Sigmoid colon (tissue), 7 donors: ENCODE measurements at places on chromosomes 7 and 10. TPM values are rescaled to one million over a fixed set of nuclear protein-coding genes. Genes with fewer than 3 reads are reported as not detected.

RARRES2 gene
- 433 TPM for total RNA-seq

CYP2C8 gene
- total RNA-seq: not detected

- no peaks in the 10 kb centered on the region for H3K36me3 ChIP-seq
- H3K27me3 ChIP-seq: peaks cover 6% of the 10 kb centered on the region
- no peak for DNase-seq
- no peak overlapping the region for H3K4me3 ChIP-seq
- no peak overlapping the region for H3K27ac ChIP-seq
Observed at GRCh38 chr10:132168571-132169030, 18.1 kb upstream of the DPYSL4 start.

- no peaks in the 10 kb centered on the region for H3K27me3 ChIP-seq
- no peak overlapping the region for H3K4me3 ChIP-seq
- no peak overlapping the region for H3K27ac ChIP-seq
- no peaks in the 10 kb centered on the region for H3K36me3 ChIP-seq
- no peaks in the 10 kb centered on the region for H3K4me1 ChIP-seq
Observed at GRCh38 chr7:83851551-83851950, 202.6 kb upstream of the SEMA3E start.

GRCh38 chr10:86850481-86850880, 94.1 kb downstream of the BMPR1A start:
- H3K27me3 ChIP-seq: no peaks in the 10 kb centered on the region
- H3K27ac ChIP-seq: no peak overlapping the region
- H3K36me3 ChIP-seq: no peaks in the 10 kb centered on the region
- no peak overlapping the region for H3K4me3 ChIP-seq

DNA sequence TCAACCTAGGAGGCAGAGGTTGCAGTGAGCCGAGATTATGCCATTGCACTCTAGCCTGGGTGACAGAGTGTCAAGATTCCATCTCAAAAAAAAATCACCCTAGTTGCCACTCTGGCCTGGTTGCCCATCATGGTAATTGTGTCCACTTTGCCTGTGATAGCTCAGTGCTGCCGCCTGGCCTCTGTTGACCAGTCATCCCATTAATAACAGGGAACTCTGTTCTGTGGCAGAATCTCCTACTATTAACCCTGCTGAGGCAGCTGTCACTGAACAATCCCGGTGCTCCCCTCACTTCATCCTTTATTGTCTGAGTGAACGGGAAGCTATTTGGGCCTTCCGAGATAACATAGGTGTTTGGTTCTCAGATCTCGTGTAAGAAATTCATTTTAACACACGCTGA, 14.6 kb downstream of the ZNF3 start:
- H3K27ac ChIP-seq: no peak overlapping the region
- no peak overlapping the region for H3K4me3 ChIP-seq
- H3K27me3 ChIP-seq: no peaks in the 10 kb centered on the region
- H3K36me3 ChIP-seq: peaks cover 33% of the 10 kb centered on the region
